ENCODE measurements at places on chromosomes 4 and X.
A peak's percentile ranks its signal among the peaks of the same experiment; 100 is the strongest.

DNA sequence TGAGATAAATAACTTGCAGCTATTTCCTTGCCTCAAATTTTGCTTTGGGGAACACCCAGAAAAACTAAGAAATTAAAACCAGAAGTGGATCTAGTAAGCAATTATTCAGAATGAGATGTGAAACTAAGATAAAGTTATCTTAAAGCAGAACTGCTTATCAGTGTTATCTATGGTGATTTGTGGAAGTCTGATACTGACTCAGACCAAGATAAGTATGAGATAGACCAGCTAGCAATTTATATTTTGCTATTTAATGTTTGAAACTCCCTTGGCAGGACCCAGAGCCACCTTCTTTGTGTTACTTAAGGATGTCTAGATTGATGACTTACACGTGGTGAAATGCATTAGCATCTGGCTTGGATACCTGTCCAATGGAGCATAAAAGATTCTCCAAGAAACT is 368.1 kb downstream of the EPHA5 start:
- no peak for DNase-seq

DNA sequence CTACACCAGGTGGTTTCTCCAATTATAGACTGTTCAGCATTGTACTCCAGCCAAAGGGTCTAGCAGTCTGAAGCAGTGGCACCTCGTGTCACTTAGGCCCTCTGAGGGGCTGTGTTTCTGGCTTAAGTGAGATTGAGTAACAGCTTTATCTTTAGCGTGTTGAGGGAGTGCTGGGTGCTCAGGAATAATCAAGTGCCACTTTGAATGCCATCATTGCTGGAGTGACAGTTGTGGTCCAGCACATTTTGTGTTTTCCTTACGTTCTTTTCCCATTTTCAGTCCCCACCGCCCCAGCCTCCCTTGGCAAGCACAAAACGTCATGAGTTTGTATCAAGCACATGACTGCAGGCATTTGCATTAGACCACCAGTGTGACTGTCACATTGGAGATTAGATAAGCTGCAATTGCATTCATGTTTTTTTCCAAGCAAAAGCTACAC is 58.7 kb downstream of the FNIP2 start:
- no peak for DNase-seq

- no peak for DNase-seq
Observed at GRCh38 chrX:48578661-48579128, 4.4 kb downstream of the RBM3 start.

DNA sequence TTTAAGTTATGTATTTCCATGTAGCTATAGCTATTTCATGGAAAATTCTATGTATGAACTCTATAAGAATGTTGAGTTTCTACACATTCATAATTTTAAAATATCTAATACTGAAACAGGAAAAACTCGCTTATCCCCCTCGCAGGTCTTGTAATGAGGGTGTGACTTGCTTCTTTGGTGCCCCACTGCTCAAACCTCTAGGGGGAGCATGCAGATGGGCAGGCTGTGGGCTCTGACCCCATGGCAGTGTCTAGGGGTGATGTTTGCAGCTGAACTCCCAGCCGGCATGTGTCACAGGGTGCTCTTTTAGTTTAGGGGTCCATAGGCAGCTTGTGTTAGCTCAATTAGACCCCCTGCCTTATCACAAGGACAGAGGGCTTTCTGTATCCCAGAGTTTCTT is 1825.7 kb upstream of the ADGRL3 start:
- no peak for DNase-seq

GRCh38 chrX:154019061-154019621 is 561 bp downstream of the IRAK1 start:
- DNase-seq: no peak

DNA sequence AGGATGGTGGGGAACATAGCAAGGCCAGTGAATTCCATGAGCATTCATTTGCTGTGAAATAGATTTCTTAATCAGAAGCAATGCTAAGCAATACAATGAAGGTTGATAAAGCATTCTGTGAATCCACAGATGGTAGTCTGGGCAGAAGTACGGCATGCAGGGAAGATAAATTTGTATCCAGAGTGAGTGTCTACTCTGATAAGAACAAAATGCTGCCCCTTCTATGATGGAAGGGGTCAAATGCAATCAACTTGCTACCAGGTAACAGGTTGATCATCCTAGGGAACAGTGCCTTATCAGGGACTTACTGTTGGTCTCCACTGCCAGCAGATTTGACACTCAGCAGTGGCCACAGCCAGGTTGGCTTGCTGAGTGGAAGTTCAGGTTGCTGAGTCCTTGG is 189.4 kb downstream of the MAB21L2 start:
- DNase-seq: no peak

DNA sequence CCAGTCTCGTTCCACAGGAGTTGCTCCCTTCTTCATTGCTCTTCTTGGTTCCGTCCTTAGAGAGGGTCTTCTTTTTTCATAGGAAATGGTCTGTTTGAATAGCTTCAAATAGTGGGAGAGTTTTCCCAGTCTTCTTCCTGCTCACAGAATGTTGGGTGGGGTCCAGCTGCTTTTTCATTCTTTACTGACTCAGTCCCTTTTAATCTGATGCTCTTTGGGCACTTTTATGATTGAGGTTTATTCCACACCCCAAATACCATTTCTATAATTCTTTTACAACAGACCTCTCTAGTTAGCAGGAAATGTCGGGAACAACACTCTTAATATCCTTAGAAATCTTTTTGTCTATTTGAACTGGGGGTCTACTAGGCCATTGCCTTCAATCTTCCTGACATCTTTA is 239.5 kb downstream of the PRDM5 start:
- DNase-seq: no peak

- DNase-seq: no peak
Observed at GRCh38 chr4:55169352-55169961, 44.1 kb upstream of the KDR start.

GRCh38 chr4:6121276-6121850 is 79.0 kb downstream of the JAKMIP1 start:
- DNase-seq: no peak

- DNase-seq: no peak
Observed at GRCh38 chrX:138710866-138711341, 613 bp downstream of the FGF13 start.

DNA sequence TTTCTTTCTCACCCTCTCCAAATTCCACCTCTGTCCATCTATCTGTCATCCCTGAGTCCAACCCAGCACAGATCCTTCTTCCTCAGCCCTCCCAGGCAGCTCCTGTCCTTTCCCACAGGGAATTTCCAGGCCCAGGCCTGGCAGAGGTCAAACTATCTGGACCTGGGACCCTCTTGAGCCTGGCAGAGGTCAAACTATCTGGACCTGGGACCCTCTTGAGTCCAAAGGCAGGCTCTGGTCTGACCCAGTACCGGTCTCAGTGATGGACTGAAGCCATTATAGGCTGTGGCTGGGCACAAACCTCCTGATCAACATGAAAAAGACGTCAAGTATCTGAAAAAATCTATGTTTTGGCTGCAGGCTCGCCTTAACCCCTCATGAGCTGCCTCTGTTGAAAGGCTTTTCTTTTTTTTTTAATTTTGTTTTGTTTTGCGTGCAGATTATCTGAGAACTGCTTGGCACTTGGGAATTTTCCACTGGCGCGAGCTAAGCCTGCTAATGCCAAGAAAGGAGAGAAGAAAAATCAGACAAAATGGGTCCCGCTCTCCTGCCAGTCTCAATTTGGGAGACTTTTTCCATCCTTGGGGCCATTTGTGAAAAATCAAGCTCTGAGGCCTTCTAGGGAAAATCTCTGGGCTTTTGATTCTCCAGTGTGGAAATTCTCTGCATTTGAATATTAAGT is 31.2 kb downstream of the MSX1 start:
- DNase-seq: no peak

- peak; percentile 22 for DNase-seq
Observed at GRCh38 chrX:155086202-155086840, 15.0 kb downstream of the BRCC3 start.

- no peak for DNase-seq
Observed at GRCh38 chr4:83114576-83114975, at the start of gene PLAC8. PLAC8 (minus strand) TSS chr4:83114729; CDS start chr4:83107921, 6,808 bp downstream.

DNA sequence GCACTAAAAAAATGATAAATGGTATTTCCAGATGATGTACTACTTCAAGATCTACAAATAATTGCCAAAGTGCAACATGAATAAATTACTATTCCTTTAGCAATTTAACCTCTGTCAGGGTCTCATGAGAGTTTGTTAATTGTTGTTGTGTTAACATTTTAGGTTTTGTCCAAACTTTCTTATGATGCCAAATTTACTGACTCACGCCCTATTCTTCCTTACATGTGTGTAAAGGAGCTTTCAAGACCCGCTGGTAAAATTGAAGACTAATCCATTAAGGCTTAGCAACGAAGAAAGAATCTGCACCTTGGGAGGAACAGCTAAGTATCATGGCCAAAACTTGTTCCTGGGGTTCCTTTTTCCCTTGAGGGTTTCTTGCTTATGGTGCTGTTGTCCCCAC is 252.7 kb upstream of the JADE1 start:
- DNase-seq: no peak

DNA sequence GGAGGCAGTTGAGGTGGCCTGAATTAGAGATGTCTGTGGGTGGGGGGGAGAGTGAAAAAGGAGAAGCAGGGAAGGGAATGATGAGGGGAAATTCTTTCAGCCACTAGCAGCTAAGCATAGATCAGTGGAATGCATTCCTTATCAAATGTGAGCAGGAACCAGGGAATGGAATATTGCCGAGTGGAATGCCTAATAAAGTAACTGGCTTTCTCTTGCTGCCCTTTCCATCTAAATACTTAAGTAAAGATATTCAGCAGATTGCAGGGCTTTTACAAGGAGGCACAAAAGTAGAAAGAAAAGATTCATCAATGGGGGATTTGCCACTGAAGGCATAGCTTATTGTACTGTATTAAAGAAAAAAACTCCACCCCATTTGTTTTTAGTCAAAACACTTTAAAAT is 263.0 kb upstream of the RPS6KA3 start:
- no peak for DNase-seq

GRCh38 chr4:74543983-74544382 is 99.0 kb downstream of the AREG start:
- peak; percentile 44 for DNase-seq

DNA sequence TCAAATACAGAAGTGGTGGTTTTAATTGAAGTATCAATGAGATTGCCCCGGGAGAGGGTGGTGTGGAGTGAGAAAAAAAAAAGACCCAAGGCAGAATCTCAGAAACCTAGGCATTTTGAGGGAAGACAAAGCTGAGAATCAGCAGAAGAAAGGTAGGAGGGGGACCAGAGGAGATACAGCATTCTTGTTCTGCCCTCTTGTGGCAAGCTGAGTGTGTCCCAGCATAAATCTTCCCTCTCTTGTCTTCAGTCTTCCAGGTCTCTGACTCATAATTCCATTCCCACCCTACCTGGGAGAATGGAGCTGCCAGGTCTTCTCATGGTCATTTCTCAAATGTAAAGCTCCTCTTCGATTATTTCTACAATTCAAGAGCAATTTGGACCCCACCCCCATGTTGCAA is 32.7 kb upstream of the MAGED1 start:
- DNase-seq: no peak

DNA sequence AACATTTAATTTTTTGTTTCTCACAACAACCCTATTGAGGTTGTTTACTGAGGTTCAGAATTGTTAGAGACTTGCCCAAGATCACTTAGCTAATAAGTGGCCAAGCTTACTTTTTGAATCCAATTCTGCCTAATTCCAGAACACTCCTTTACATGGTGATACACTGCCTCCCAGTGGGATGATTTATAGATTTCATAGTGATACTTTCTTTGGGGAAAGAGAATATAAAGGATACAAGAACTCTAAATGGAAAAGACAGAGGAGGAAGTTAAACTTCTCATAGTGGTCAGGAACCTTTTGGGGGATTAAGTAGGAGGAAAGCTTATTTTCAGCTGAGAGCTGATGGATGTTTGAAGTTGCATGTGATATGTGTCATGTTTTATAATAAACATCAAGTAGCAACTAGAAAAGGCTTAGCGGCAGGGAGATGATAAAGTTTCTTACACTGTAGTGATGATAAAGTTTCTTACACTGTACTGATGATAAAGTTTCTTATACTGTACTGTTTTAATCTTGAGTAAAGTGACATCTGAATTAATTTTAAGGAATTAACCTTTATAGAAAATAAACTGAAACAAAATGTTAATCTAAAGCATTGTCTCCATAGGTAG is 15.3 kb downstream of the STAG2 start:
- DNase-seq: peak; percentile 64

DNA sequence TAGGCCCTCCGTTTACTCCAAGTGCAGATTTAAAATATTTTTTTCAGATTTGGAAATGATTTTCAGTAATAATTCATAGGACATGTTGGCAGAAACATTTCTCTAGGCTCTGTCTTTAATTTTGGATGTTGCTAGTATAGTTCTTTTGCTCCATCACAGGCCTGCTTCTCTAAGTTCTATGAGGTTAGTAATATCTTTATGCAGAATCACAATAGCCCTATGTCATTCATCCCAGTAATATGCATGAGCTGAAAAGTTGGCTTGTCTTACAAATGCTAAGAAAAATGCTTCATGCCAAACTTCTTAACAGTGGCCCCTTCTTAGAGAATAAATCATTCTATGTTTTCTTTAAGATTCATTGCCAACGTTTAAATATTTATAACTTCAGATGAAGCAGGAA is 148.3 kb upstream of the TLL1 start:
- no peak for DNase-seq

- DNase-seq: no peak
Observed at GRCh38 chr4:3257103-3257555, 8.2 kb downstream of the MSANTD1 start.

DNA sequence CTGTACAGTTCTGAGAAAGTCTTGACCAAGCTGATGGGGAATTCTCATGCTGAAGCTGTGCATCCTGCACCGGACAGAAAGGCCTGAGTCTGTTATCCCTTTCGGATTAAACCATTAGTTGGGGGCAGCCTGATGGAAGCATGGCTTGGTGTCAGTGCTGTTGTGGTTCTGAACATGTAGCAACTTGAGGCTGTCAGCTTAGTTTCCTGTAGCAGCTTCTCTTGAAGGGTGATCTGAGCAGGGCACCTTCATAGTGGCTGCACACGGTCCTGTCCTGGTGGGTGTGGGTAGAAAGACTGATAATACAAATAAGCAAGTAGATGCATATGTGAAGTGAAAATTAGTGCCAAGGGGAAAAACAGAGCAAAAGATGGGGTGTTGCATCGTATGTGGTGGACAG is 11.7 kb downstream of the KIAA0232 start:
- no peak for DNase-seq

DNA sequence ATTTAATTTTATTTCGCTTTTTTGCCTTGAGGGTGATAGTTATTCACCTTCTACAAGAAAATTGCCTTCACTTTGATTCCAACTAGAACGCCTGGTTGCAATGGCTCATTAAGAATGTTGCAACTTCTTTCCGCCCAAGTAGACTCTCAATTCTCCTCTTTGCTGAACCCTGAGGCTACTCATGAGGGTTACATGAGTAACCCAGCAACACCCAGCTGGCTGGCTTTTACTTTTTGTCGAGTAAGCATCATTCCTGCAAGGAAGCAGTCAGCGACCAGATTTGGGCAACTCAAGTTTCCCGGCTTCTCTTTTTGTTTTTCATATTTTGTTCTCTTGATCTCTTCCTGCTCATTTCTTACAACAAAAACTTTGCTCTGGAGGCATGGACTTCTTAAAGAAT is 495.4 kb downstream of the PACRGL start:
- DNase-seq: no peak

DNA sequence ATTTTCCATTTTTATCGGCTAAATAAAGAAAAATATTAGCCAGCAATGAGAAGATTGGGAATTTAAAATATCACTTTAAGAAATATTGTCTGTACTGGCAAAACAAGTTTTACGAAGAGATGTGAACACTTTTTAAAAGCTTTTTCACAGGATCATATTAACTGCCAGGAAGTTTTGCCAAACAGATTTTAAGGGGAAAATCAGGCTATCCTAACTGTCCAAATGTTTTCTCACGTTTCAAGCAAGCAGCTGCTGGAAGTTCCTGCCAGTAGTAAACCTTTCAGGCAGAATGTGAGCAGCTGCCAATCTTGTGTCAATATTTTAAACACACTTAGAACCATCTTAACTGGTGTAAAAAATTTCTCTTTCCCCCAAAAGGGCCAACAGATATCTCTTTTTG is 101.1 kb downstream of the ADGRL3 start:
- no peak for DNase-seq

All from A549 (cell line).